Activated CD8-positive, alpha-beta T cell treated with anti-CD3 and anti-CD28 coated beads for 36 hours (primary cell): ENCODE measurements at places on chromosomes 4 and X. TPM values are rescaled to one million over a fixed set of nuclear protein-coding genes. Genes with fewer than 3 reads are reported as not detected.

The CENPVL2 gene
- total RNA-seq = not detected

The ATOH1 gene
- total RNA-seq = not detected

The NKX6-1 gene
- not detected for total RNA-seq

The SSX3 gene
- total RNA-seq = not detected

The HSFX3 gene
- not detected for total RNA-seq

- DNase-seq = no peak
Measured at GRCh38 chr4:17867276-17867675, 56.5 kb downstream of the NCAPG start.

- DNase-seq = no peak
Measured at GRCh38 chr4:7126981-7127380, 59.1 kb upstream of the GRPEL1 start.

- DNase-seq = no peak
Measured at GRCh38 chr4:149912000-149912399, 96.4 kb upstream of the IQCM start.

DNA sequence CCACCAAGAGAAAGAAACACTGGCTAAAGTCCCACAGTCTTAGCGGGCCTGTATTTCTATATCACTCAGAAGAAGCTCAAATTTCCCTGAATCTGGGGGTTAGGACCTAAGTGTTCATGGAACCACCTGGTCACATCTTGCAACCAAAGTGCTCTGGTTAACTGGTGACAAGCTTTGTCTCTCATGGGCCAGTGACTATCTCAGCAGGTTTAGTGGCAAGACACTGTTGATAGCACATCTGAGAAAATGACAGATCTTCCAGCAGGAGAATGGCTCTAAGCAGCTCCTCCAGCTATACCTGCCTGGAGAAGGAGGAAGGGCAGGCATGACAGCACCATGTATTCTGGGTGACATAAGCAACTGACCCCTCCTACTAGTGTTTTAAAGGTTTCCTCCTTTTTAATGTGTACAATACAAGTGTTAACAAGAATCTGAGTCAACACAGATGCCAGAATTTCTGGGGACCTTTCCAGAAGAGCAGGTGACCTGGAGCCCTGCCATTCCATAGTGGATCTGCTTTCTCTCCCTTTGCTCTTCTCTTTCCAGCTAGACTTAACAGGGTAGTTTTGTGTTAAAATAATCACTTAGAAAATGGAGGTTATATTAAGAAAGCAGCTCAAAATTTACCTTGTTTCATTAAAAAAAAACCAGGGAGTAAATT is 17.3 kb upstream of the QRFPR start:
- no peak for DNase-seq

DNA sequence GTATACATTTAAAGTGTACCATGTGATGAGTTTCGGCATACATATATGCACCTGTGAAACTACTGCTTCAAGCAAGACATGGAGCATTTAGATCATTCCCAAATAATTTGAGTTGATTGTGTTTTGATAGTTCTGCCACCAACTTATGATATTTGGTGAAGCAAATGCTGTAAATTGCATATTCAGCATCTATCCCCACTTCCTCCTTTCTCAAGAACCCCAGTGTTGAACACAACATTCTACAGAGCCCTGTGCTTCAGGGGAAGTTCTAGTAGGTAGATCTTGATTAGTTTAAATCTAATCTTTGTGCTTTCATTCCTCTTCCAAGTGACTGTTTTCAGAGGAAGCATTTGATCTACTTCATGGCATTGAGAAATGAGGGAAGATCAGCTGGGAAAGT is 5.4 kb upstream of the SHROOM3 start:
- DNase-seq = no peak

DNA sequence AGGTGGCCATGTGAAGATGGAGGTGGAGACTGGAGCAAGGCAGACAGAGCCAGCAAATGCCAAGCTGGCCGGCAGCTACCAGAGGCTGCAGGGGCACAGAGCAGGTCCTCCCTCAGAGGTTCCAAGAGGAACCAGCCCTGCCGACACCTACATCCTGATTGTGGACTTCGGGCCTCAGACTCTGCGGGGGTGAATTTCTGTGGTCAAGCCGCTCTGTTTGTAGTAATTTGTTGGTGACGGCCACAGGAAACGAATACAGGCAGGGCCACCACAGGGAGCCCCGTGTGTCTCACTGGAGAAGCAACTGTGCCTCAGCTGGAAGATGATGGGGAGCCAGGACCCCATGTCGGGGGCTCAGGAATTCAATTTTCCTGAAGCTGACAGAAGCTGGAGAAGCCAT is 28.3 kb downstream of the ZFYVE28 start:
- no peak for DNase-seq

DNA sequence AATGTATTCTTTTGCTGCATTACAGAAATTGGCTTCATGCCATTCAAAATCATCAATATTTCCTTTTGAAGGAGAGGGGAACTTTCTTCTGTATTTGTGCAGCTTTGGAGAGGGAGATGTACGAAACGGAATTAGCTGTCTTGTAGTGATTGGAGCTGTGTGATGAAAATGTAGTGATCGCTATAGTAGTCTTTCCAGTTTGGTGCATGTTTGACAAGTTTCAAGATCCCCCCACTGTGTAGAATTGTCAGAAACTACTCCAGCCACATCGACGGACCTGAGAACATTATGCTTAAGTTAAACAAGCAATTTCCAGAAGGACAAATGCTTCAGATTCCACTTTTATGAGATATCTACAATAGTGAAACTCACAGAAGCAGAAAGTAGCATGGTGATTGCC is 21.6 kb upstream of the MAGEA1 start:
- DNase-seq = no peak

DNA sequence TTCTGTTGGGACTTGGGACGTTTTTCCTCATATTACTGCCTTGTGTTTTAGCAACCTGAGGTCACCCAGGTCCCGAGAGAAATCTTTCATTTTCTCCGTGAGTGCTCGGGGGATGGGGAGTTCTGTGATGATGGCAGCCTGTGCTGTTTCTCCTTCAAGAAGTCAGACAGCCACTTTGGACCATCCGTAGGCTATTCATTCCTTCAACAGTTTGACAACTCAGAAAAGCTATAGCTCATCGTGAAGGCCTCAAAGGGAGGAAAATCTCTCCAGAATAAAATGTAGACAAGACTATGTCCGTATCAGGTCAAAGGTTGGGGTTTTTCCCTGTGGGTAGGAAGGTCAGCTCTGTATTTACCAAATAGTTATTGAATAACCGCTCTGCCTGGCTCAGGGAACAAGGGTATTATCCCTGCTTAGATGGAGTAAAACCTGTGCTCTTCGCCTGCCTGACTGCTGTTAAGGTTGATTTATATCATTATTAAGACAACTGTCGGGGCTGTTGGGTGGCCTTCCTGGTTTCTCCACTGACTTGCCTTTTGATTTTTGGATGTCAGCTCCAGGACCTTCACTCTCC is 36.6 kb downstream of the FAM114A1 start:
- no peak for DNase-seq

DNA sequence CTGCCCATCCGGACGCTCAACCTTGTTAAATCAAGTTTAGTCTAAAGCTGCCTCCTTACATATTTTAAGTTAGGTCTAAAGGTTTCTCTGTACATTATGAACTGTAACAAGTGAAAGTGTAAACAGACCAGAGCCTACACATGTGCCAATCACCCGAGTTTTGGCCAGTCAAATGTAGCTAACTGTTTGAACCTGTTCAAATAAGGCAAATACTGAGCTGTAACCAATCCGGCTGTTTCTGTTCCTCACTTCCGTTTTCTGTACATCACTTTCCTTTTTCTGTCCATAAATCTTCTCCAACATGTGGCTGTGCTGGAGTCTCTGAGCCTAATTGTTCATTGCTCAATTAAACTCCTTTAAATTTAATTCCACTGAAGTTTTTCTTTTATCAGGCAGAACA is 113.3 kb upstream of the SHISA3 start:
- DNase-seq = no peak

GRCh38 chr4:173333658-173334084 is 487 bp downstream of the HMGB2 start:
- peak; percentile 42 for DNase-seq

- DNase-seq = no peak
Measured at GRCh38 chr4:95155759-95156451, 392.9 kb downstream of the UNC5C start.

- no peak for DNase-seq
Measured at GRCh38 chrX:50152456-50152855, 48.4 kb downstream of the AKAP4 start.

- no peak for DNase-seq
Measured at GRCh38 chr4:89177807-89178206, 66.5 kb downstream of the TIGD2 start.

DNA sequence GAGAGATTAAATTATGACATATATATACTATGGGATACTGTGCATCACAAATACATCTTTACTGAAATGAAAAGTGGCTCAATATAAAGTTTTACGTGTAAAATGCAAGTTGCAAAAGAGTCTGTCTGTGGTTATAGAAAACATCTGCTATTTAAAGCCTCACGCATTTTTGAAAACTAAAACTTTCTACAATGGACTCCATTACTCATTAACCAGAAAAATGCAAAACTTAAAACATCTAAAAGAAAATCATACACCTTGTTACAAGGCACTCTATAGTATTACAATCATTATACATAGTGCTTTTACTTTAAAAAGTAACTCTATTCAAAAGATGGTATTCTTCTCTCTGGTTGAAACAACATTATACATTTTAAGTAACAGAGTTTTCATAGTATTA is 755.6 kb downstream of the DMD start:
- no peak for DNase-seq

GRCh38 chrX:78383594-78383993 is 56.2 kb upstream of the CYSLTR1 start:
- DNase-seq = no peak

GRCh38 chr4:102799816-102800215 is 27.5 kb downstream of the UBE2D3 start:
- DNase-seq = no peak

DNA sequence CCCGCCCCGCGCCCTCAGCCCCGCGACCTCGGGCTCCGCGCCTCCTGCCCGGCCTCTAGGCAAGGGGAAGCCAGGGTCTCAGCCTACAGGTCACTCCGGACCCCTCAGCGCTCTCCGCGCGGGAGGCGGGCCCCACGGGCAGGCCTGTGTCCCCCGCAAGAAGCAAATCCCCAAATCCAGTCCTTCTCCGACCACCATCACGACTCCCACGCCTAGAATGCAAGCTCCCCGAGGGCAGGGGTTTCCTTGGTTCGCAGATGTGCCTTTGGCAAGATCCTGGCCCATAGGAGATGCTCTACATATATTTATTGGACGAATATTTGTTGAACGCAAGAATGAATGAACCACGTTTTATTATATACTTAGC is 260 bp upstream of the CCDC149 start:
- no peak for DNase-seq

DNA sequence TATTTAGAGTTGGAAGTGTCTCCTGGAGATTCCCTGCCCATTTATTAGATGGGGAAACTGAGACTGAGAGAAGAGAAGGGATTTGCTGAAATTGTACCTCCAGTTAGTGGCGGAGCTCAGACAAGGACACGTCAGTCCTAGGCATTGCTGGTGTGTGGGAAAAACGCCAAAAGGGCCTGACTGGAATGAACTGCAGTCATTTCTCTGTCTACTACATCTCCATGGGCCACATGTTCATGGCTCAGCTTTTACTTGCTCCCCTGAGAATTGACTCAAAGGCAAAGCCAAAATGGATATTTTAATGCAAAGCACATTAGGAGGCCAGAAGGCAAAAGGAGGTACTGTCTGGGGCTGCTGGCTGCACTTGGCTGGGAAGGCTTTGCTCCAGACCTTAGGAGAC is 3.9 kb downstream of the TFDP3 start:
- no peak for DNase-seq

GRCh38 chr4:72895408-72895807 is 174.1 kb downstream of the COX18 start:
- DNase-seq = no peak
